H9 (cell line): ENCODE measurements at places on chromosomes 7 and 10. TPM values are rescaled to one million over a fixed set of nuclear protein-coding genes. Genes with fewer than 3 reads are reported as not detected.

Gene TSPAN13
- 16.4 and 18.7 TPM in 2 replicates for total RNA-seq

DNA sequence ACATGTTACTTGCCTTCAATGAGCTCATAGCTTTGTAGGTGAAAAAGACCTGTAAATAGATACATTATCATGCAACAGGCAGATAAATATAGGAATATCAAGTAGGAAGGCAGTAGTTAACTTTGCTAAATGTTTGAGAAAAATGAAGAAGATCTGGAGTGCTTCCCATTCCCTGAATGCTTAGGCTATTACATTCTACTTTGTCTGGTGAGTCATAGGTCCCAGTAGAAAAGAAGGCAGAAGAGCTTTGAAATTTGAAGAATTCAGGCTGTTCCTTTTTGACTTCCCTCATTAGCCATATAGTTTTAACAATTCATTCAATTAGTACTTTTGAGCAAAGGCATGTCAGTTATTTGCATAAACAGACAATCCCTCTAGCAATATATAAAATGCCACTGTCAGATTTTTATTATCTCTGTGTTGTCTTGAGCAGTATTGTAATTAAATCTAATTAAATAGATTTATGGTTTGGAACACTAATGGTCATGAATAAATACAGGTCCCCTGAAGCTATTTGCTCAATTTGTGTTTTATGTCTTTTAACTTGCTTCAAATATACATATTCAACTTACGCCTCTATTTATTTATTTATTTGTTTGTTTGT is 875.0 kb downstream of the REEP3 start:
- DNase-seq, result no peak
- no peak overlapping the region for H3K4me3 ChIP-seq

Gene OR2A1
- total RNA-seq, result not detected in 2 replicates

Gene FFAR4
- not detected in 2 replicates for total RNA-seq

DNA sequence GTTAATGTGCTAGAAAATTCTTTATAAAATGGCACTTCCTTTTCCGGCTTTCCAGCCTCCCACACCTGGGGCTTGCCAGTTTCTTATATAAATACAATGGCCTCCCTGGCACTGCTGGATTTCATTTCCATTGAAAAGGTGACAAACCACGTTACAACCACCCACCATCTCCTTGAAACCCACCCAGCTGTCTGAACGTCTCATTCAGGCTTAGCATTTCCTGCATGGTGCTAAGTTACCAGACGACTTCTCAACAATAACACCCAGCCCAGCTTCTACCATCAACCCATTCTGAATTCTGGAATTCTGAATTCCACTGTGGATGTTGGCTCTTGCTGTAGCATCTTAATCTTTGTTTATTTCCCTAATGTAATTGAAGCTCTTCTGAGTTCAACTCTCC is 499.8 kb upstream of the CELF2 start:
- H3K36me3 ChIP-seq, result no peaks in the 10 kb centered on the region
- H3K27ac ChIP-seq, result no peak overlapping the region
- no peaks in the 10 kb centered on the region for H3K27me3 ChIP-seq
- no peak overlapping the region for H3K4me3 ChIP-seq

Gene GIMAP2
- total RNA-seq, result not detected in 2 replicates

GRCh38 chr7:111931016-111931517 is 275.1 kb downstream of the DOCK4 start:
- no peaks in the 10 kb centered on the region for H3K27me3 ChIP-seq
- peak; percentile 38 for DNase-seq
- H3K4me1 ChIP-seq, result peaks cover 6% of the 10 kb centered on the region
- H3K4me3 ChIP-seq, result no peak overlapping the region; the same call in 2 of the 3 replicates
- H3K27ac ChIP-seq, result peak overlapping the region; percentile 33

GRCh38 chr7:122100021-122100420 is 44.0 kb downstream of the AASS start:
- no peaks in the 10 kb centered on the region for H3K27me3 ChIP-seq
- no peaks in the 10 kb centered on the region for H3K4me1 ChIP-seq

- no peaks in the 10 kb centered on the region; the same call in 1 of the 2 replicates for H3K36me3 ChIP-seq
- no peak overlapping the region for H3K4me3 ChIP-seq
- no peak for DNase-seq
These were observed 110.4 kb downstream of the TRIL start for GRCh38 chr7:28847681-28848080.

Gene ADRA2A
- 1.4 and 1.5 TPM in 2 replicates for total RNA-seq

DNA sequence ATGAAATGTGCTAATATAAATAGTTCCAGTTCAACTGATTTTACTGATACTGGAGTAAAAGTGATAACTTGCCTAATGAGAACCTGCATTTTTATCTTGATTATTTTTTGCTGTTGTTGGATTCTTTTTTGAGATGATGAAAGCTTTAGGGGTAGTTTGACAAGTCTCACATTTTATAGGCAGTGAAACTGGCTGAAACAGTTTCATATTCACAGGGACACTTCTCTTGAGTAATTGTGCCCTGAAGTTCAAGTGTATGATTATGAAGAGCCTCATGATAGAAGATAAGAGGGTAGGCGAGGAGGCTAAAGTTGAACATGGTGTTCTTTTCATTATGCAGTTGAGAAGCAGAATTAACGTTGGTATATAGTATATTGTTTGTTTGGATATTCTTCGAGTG is 5.1 kb downstream of the AUTS2 start:
- H3K4me3 ChIP-seq, result no peak overlapping the region
- no peaks in the 10 kb centered on the region; the same call in 1 of the 2 replicates for H3K4me1 ChIP-seq
- DNase-seq, result no peak
- H3K36me3 ChIP-seq, result no peaks in the 10 kb centered on the region
- H3K27me3 ChIP-seq, result peaks cover 82% of the 10 kb centered on the region

Gene ATOH7
- total RNA-seq, result 0.20 and 0.29 TPM in 2 replicates

DNA sequence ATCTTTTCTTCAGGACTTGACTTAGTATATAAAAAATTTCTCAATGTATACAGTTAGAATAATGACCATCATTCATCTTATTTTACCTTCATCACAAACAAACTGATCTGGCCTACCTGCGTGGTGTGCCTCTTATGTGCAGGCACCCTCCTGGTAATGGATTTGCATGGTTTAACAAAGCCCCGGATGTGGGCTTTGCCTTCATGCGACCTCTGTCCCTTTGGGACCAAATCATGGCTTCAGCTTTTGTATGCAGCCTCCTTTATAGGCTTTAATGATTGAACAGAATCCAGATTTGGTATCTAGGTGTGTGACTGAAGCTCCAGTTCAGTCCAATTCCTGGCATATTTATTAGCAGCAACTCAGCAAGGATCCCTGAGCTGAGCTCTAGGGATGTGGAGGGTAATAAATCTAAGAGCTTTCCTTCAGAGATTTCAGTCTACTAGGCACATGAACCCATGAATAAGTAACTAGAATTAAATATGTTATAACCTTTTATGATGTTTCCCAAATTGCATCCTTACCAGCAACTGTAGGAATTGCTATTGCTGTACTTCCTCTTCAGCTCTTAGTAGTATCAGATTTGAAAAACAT is 256.9 kb downstream of the ABCA13 start:
- 0 out of 3 replicates have a peak, but pooled peaks cover 2% of the 10 kb centered on the region for H3K36me3 ChIP-seq
- no peaks in the 10 kb centered on the region for H3K4me1 ChIP-seq
- H3K4me3 ChIP-seq, result no peak overlapping the region
- no peak overlapping the region for H3K27ac ChIP-seq

GRCh38 chr10:58994226-58995057 is 182.0 kb upstream of the PHYHIPL start:
- H3K27me3 ChIP-seq, result no peaks in the 10 kb centered on the region
- no peak overlapping the region for H3K27ac ChIP-seq
- H3K4me1 ChIP-seq, result no peaks in the 10 kb centered on the region
- H3K4me3 ChIP-seq, result no peak overlapping the region

Gene NAT16
- total RNA-seq, result 0.50 and 0.88 TPM in 2 replicates

Gene DLX6
- total RNA-seq, result 0.24 TPM in 1 of 2 replicates, not detected in the other

DNA sequence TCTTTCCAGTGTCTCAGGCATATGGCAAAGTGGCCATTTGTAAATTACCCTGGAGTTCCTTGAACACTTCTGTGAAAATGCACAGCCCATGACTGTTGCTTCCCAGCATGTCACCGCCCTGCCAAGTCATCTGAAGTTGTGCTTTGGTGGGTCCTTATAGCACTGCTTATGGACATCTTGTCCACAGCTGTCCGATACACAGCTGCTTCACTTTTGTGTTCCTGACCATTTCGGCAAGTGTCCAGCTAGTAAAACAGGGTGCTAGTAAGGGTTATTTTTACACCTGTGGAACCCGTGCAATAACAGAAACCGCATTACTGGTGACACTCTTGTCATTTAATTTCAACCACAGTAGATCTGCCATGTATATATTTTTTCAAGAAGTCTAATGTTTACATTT is 29.7 kb downstream of the PIP4K2A start:
- H3K36me3 ChIP-seq, result peaks cover 5% of the 10 kb centered on the region
- H3K4me1 ChIP-seq, result peaks cover 23% of the 10 kb centered on the region
- no peak for DNase-seq

DNA sequence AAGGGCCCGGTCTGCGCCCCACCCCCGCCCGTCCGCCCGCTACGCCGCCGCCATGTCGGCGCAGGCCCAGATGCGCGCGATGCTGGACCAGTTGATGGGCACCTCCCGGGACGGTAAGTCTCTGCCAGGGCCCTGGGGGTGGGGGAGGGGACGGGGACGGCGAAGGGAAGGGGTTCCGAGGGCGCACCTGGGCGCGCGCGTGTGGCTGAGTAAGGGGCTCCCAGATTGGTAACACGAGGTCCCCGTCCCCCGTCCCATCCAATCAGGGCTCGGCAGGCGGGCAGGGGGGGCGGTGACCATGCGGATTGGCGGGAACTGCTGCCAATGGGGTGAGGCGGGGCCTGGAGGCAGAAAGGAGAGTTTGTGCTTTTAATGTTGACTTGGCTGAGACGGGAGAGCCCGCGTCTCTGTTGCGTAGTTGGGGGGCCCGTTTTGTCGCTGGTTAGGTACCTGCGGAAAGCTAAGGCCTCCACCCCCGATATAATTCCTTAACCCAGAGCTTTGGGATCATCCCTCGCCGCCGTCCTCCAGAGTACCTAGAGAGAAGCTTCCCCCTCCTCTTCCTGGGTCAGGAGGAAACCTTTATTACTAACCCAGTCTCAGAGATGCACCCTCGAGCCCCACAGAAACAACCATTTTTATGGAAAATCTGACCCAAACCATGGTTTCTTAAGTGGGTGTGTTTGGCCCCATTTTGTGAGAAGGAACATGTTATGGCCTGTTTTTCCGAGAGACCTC is 685 bp downstream of the LUC7L2 start:
- H3K4me3 ChIP-seq, result peak overlapping the region; percentile 87
- H3K27ac ChIP-seq, result peak overlapping the region; percentile 99
- peaks cover 13% of the 10 kb centered on the region for H3K36me3 ChIP-seq
- H3K4me1 ChIP-seq, result no peaks in the 10 kb centered on the region; the same call in 1 of the 2 replicates

Gene NCAPG2
- 98.6 and 99.4 TPM in 2 replicates for total RNA-seq

DNA sequence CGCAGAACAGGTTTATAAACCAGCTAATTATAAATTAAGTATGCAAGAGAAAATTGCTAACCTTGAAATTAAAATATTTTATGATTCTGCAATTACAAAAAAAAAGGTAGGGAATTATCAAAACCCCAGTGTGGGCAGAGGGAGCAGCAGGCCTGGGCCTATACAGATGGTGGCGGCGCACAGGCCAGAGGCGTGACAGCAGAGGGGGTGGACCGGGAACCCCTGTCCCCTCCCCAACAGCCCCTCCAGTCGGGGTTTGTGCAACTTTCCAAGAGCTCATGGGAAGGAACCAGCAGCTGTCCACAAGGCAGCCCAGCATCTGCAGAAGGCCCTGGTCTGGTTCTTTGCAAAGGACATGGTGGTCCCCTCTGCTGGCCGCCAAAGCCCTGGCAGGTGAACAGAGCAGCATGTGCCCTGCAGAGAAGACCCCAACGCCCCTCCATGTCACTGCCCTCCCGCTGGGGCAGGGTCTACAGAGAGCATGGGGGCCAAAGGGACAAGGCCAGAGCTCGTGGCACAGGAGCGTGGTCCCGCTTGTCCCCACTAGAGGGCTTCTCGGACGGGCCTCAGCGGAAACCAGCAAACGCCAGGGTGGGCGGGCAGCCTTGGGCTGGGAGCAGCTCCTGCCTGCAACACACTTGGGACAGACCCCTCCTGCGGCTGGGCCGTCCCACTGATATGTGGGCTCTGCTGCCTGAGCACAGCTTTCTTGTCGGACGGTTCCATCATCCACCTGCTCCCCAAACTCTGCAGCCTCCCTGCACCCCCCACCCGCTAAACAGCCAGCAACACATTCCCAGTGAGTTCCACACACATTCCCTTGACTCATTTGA is 75.1 kb downstream of the EBF3 start:
- H3K27ac ChIP-seq, result no peak overlapping the region
- no peaks in the 10 kb centered on the region for H3K4me1 ChIP-seq
- H3K4me3 ChIP-seq, result no peak overlapping the region
- H3K36me3 ChIP-seq, result no peaks in the 10 kb centered on the region

GRCh38 chr7:2644562-2645273 is 12.9 kb downstream of the TTYH3 start:
- no peak overlapping the region for H3K27ac ChIP-seq
- peaks cover 3% of the 10 kb centered on the region; the same call in 1 of the 2 replicates for H3K4me1 ChIP-seq
- peaks cover 5% of the 10 kb centered on the region for H3K36me3 ChIP-seq
- peak overlapping the region; percentile 60; the same call in 2 of the 3 replicates for H3K4me3 ChIP-seq

- H3K36me3 ChIP-seq, result peaks cover 16% of the 10 kb centered on the region
- no peak overlapping the region; the same call in 2 of the 3 replicates for H3K4me3 ChIP-seq
- H3K27me3 ChIP-seq, result no peaks in the 10 kb centered on the region
- no peaks in the 10 kb centered on the region; the same call in 1 of the 2 replicates for H3K4me1 ChIP-seq
These were observed 34.7 kb downstream of the ACADSB start for GRCh38 chr10:123043409-123043925.

DNA sequence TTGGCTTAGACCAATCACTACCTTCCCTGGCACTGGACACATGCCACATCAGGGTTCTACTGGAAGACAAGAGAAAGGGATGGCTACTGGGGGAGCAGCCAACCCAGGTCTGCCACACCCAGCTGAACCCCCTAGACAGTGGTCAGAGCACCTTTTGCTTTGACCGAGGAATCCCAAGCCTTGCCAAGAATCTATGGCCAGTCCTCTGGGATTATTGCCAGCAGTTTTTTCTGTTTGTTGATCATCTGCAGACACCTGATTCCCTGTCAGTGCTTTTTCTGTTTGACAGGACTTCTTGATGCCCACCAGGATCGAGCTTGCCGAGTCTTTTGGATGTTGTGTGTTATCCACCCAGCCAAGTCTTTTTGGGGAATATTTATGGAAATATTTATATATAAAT is 476.2 kb upstream of the GALNT17 start:
- no peaks in the 10 kb centered on the region; the same call in 1 of the 2 replicates for H3K27me3 ChIP-seq
- H3K4me1 ChIP-seq, result no peaks in the 10 kb centered on the region
- no peak for DNase-seq
- H3K4me3 ChIP-seq, result no peak overlapping the region
- no peaks in the 10 kb centered on the region for H3K36me3 ChIP-seq

DNA sequence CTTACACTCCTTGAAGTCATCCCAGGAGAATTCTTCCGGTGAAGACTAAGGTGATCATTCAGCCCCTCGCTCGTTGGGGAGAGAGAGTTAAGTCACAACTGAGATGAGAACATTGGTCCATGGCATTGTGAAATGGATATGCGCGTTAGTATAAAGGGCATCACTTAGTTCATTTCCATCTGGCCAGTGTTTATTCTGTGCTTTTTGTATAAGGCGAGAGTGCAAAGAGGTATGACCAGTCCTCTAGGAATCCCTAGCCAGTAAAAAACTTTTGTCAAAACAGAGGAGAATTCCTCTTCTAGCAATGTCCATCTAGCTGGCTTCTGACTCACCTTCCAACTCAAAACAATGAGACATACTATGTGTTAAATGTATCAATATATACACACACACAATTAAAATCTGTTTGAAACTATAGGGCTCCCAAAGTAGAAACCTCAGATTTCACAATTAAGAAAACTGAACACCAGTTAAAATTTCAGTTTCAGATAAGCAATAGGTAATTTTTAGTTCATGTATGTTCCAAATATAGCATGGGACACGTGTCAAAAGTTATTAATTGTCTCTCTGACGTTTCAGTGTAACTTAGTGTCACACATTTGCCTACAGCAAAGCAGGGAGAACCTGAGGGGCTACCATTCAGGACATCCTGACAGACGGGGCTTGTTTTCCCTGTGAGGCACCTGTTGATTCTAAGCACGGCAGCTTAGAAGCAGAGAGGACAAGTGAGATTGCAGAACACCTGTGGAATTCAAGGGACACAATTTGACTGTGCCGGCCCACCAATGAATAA is 158.9 kb downstream of the KLF6 start:
- peaks cover 8% of the 10 kb centered on the region; the same call in 1 of the 2 replicates for H3K4me1 ChIP-seq
- no peaks in the 10 kb centered on the region; the same call in 1 of the 2 replicates for H3K36me3 ChIP-seq
- no peak overlapping the region for H3K27ac ChIP-seq
- no peak for DNase-seq
